ENCODE measurements at places on chromosomes 3 and 15.

GRCh38 chr3:156455839-156456238, 99.1 kb downstream of the SSR3 start:
- no peak for DNase-seq

- DNase-seq, result peak; percentile 1
These were observed 393.0 kb downstream of the IGSF11 start for GRCh38 chr3:118641608-118642007.

- DNase-seq, result no peak
These were observed 54.7 kb upstream of the TRAK1 start for GRCh38 chr3:42036483-42036823.

- no peak for DNase-seq
These were observed 241.4 kb upstream of the EOMES start for GRCh38 chr3:27963519-27963918.

GRCh38 chr3:52041118-52041731, 15.1 kb downstream of the DUSP7 start:
- no peak for DNase-seq

GRCh38 chr3:126121632-126122031, 37.7 kb upstream of the SLC41A3 start:
- no peak for DNase-seq

GRCh38 chr3:99842826-99843589, 25.3 kb downstream of the CMSS1 start:
- DNase-seq, result peak; percentile 54

- no peak for DNase-seq
These were observed 3.7 kb upstream of the ALPK3 start for GRCh38 chr15:84813435-84813834.

DNA sequence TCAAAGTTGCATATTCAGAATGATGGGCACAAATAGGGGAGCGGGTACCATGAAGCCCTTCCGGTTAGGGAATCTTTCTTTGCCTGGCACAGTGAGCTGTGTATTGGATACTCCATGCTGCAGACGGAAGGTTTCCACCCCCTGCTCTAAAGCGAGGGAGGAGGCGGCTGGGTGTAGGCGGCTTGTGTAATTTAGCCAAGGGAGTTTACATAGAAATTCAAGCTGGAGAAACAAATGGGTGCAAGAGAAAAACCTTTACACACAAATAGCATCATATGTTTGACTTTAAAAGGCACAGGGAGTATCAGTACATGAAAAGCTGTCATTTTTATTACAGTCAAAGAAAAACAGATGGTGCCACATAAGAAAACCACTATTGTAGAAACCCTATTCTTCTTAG, 59.3 kb upstream of the ADCY5 start:
- no peak for DNase-seq

DNA sequence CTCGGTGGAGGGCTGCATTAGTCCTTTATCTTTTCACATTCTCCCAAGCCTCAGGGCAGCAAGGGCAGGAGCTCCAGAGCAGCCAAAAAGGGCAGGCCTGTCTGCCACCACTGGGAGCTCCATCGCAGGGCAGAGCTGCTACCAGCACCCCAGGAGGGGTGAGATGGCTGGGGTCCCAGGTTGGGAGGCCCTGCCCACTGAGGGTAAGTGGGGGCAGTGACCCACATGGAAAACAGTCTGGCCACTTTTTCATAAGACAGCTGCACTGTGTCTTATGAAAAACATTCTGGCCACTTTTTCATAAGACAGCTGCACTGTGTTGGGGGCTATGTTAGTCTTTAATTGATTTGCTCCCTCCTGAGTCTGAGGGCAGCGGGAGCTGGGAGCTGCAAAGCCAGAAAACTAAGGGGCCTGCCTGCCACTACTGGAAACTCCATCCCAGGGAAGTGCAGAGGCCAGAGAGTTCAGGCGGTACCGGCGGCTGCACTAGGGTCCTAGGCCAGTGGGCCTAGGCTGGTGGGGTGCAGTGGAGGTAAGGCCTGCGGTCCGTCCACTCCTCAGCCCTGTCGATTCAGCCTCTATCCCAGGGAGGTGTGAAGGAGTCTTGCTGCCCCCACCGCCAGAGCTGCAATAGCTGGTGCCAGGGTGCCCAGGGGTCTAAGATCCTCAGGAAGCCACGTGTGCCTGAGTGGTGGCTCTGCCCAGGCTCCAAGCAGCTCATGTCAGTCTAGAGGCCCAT, 45.4 kb downstream of the TMCO5A start:
- no peak for DNase-seq

GRCh38 chr3:99607151-99607550, 31.2 kb upstream of the COL8A1 start:
- DNase-seq, result no peak

- no peak for DNase-seq
These were observed 248.5 kb downstream of the TIGIT start for GRCh38 chr3:114542359-114542758.

DNA sequence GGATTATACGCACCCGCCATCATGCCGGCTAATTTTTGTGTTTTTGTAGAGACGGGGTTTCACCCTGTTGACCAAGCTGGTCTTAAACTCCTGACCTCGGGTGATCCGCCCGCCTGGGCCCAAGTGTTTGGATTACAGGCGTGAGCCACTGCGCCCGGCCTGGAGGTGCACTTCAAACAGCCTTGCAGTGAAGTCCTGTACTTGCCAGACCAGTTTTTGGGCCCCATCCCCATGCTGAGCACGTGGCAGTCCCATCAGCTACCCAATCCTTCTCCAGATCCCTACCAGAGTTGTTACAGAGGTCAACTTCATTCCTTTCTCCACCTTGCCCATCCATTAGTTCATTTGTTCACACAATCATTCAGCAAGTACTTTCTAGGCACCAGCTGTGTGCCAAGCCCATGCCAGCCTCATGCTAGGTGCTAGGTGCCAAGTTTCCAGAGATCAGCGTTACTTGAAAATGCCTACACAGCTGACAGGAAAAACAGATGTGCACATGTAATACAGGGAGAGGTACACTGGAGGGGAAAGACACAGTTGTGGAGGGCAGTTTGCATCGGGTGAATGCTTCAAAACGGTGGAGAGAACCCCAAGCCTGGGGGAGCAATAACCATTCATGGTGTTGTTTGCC, 2.2 kb downstream of the DNAH1 start:
- DNase-seq, result no peak

GRCh38 chr3:15520185-15520584, 1.3 kb downstream of the COLQ start:
- no peak for DNase-seq

GRCh38 chr3:60036803-60037202, 987.0 kb upstream of the CFAP20DC start:
- no peak for DNase-seq

- peak; percentile 81 for DNase-seq
These were observed 8.6 kb upstream of the PPM1L start for GRCh38 chr3:160747422-160747821.

DNA sequence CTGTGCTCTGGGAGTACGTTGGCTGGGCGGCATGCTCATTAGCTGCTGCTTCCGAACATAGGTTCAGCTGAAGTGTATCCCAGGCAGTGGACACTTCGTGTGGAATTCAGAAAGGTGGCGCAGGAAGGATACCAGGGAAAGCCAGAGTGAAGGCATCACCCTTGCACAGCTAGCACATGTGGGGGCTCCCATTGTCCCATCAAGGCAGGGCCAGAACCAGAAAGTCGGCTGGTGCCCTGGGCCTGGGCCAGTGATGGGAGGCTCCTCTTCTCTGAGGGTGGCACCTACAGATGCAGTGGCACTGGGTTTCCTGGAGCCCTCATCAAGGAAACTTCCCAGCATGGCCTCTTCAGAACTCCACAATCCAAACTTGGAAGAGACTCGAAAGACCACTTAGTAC, 56.6 kb downstream of the PGPEP1L start:
- DNase-seq, result no peak

- no peak for DNase-seq
These were observed 10.0 kb downstream of the FAM98B start for GRCh38 chr15:38463893-38464292.

- DNase-seq, result no peak
These were observed 908.1 kb upstream of the ALCAM start for GRCh38 chr3:104458657-104459056.

GRCh38 chr3:55882006-55882405, 394.9 kb upstream of the WNT5A start:
- no peak for DNase-seq

DNA sequence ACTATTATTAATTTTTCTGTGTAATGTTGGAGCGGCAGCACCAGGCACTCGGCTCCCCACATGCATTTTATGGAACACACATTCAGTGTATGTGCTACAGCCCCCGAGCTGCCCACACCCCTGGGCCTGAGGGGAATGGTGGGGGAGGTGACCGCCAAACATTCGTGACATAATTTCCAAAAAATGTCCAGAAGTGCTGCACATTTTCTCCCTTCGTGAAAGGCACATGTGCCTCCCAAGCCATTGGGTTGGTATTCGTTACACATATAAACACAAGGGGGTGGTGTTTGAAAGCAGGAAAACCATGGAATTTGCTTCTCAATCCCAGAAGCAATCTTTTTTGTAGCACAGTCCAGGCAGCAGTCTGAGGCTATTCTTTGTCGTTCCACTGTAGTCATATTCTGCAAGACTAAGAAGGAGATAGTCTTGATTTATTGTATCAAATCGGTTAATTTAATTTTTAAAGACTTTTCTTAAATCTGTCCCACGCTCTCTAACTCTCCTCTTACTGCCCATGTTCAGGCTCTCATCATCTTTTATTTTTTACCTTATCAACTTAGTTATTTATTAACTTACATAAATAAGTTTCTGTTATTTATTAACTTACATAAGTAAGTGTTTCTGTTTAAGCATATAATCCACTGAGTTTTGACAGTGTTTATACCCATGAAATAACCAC, 39.2 kb upstream of the POLR2M start:
- no peak for DNase-seq

DNA sequence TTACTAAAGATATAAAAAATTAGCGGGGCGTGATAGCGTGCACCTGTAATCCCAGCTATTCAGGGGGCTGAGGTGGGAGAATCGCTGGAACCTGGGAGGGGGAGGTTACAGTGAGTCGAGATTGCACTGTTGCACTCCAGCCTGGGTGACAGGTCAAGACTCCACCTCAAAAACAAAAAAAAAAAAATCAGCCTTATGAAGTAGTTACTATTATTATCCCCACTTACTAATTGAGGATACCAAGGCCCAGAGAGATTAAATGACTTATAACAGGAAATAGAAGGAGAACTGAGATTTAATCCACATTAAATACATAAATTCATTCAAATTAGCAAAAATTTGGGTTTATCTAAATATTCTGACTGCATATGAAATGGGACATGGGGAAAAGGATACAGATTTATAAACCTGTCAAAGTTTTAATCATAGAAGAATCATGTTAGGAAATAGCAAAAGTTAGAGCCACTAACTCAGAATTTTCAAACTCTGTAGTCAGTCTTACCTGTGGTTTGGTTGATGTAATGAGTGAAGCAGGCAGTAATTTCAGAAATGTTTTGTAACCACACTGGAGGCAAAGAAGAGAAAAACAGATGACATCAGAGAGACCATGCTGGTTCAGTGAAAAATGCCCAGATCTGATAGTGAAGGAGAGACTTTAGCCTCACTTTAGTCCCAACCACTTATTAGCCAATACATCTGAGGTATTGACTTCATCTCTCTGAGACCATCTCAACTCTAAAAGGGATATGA, 25.0 kb upstream of the ACAP2 start:
- no peak for DNase-seq

DNA sequence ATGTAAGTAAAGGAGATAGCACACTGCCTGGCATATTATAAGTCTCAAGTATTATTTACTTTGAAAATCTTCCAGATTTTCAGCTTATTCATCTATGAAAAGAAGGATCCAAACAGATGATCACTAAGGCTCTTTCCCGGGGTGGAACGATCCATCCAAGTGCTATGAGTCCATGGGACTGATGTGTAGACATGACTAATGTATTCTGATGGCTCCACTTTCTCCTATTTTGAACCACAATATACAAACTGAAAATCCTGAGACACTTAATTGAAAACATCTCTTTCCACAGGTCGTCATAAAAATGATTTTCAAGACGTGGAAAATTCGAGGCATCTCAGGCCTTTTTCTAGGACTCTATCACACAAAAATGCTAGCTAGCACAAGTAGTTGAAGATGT, 33.4 kb upstream of the CHRM5 start:
- no peak for DNase-seq

- DNase-seq, result no peak
These were observed 136.4 kb downstream of the DNAJB8 start for GRCh38 chr3:128330214-128330842.

DNA sequence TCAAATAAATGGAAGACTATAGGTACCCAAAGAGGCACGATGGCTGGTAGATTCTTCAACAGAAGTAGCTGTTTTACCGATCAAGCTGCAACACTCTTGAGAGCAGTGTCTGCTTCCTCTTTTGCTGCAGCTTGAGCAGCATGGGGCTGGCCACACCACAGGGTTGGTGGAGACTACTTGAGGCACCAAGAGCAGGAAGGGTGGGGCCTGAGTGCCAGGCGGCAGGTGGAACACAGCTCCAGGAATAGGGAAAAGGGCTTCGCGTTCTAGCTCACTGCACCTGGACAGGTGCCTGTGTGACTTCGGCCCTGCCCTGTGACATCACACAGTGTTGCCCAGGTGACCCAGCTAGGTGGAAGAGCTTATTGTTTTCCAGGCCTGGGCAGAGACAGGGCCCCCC, at the start of gene CCDC33:
Gene CCDC33, plus strand, starts transcription at position 365 of the 400 bp plus-strand sequence. CDS start 394 bp downstream, outside the sequence.
- peak; percentile 54 for DNase-seq

DNA sequence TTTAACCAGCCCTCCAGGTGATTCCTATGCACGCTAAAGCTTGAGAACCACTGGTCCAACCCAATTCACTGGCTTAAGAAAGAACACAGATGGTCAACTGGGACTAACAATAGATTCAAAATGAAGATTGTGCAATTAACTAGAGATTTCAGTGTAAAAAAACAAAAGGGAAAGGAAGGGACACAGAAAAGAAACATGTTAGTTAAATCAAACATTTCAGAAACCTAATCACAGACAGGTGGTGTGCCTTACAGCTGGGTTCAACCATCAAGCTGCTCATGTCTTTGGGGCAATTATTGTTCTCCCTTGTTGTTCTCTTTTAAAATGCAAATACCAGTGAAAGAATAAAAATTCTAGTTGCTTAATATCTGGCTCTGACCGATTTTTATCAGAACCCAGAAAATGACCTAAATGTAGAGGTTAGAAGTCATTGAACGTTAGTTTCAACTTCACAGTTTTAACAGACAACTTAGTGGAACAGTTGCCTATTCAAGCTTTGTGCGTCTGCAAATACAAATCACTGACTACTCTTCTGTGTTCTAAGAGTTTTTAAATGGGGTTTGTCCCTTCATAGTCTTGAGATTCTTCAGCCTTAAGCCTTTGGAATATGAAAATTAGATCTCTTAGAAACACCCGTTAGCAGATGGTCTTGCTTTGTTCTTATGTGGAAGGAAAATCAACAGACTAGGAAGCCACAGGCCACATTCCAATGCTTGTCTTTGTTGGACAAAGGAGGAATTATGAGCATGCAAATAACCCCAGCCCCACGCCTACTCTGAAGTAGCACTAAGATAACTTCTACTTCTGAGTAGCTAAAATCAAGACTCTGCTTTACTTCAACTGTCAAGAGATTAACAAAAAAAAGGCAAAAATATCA, 223.4 kb downstream of the ATP8B4 start:
- no peak for DNase-seq

GRCh38 chr15:47206358-47206978, 510.8 kb upstream of the SEMA6D start:
- DNase-seq, result no peak

GRCh38 chr3:43921056-43921648, 230.4 kb downstream of the ABHD5 start:
- no peak for DNase-seq

- DNase-seq, result peak; percentile 49
These were observed 53.9 kb downstream of the CLASP2 start for GRCh38 chr3:33664195-33664594.
